Stromal cell of bone marrow (primary cell): ENCODE measurements at places on chromosomes 5 and 9.

- DNase-seq: peak; percentile 78
Observed at GRCh38 chr5:148697180-148697808, 43.0 kb upstream of the HTR4 start.

DNA sequence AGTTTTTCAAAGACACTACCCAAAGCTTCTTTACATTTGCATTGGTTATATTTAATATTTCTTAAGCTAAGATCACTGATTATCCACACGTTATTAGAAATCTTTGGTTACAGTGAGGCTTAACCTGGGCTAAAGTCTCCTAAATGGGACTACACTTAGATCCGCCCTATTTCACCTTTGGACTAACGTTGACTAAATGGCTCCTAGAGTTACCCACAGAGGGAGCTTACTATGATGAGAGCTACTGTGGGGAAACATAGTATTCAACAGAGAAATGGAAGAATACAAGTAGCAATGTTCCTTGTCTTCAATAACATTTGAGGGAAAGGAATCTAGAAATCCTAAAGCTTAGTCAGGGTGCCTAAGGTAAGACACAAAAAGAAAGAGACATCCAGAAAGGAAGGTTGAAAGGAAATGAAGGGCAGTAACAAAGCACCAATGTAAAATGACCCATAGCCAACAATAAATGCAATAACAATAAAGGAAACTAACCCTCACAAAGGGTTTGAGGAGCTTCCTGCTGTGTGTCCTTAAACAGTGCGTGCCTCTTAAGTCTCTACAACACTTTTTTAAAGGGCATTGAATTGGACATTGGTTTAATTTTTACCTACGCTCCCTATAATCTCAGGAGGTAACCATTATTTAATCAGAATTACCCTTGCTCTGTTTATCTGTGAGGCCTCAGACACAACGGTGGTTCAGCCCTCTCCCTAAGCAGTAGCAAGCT is 217.1 kb downstream of the PJA2 start:
- no peak for DNase-seq

DNA sequence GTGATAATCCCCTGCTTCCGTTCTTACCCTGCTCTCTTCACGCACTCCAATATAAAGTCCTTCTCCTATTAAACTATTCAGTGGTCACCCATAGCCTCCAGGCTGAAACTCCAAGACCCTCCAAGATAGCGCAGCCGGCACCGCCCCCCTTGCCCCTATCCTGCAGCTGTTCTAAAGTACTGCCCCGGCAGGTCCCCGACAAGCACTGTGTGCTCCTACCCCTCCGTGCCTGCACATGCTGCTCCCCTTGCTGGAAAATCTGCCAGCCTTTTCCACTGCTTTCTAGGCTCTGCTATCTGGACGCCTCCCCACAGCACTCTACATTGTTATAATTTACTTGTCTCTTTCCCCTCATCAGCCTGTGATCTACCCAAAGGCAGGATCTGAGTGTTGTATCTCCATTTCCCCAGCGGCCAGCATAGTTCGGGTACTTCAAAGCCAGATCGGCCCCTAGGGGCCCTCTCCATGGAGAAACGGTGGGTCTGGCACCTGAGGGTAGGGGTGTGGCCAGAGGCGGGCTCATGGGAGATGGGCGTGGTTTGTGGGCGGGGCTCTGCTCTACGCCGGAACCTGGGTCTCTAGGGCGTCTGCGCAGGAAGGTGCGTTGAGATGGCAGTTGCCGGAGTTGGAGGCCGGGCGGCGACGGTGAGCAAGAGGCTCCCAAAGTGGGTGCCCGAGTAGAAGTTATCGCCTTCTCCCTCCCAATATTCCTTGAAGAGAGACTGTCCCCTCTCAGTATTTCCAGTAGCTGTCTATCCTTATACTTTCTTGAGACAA is 83.5 kb upstream of the RUSC2 start:
- no peak for DNase-seq

DNA sequence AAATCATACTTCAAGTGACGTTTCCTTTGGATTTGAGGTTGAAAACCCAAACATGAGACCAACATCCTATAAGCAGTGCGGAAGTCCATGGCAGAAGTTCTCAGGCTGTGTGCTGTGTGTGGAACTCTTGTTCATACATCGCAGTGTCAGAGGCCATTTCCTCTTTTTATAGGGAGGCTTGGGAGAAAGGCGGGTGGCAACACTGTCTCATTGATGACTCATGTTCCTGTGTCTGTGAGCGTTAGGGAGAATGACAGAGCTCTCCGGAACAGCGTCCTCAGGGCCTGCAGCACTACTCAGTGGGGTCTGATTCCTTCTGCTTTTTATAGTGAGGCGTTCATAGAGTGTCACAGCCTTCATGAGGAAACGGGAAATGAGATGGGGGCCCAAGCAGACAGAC is 98.8 kb upstream of the BASP1 start:
- peak; percentile 85 for DNase-seq

DNA sequence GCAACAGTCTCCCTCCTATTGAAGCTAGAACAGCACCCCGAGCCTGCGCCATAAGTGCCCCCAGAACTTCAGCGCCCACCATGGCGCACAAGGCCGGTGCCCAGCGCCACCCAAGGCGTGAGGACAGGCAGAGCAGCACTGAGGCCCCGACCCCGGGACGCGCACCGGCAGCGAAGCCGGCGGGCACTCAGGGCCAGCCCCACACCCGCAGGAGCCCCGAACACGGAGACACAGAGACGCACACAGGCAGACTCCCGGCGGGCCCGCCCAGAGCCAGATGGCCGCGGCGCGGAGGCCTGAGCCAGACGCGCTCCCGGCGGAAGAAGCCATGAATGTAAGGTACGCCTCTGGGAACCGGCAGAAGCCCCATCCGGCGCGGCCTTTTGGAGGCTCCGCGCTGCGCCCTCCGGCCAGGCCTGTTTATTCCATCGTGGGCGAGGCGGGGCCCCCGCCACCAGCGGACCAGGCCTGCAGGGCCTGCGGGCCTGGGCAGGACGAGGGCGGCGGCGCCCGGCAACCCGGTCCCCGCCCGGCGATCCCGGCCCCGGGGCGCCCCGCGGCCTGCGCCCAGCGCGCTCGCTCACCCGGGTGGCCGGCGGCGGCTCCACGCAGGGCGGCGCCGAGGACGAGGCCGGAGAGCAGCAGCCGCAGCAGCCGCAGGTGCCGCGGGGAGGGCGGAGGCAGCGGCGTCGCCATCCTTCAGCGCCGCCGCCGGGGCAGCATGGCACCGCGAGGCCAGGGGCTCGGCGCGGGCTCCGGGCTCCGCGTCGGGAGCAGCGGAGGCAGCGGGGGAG is 486 bp downstream of the NPDC1 start:
- no peak for DNase-seq

DNA sequence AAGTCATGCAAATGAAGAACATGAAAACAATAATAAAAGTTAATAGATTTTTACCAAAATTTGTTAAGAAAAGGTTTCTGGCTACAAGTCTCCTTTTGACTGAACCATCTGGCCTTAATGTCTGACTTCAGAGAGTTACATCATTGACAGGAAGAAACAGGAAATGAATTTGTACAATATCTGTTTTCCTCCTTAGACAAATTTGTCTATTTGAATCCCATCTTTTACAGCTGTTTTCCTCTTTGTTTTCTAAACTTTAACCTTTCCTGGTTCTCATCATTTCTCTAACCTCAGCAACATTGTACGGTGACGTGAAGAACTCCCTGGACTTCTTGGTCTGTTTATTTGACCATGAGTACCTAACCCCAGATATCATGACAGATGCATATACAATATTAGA is 567.5 kb upstream of the RIOK2 start:
- no peak for DNase-seq

GRCh38 chr5:77630114-77630680 is 8.3 kb downstream of the OTP start:
- DNase-seq: peak; percentile 3

DNA sequence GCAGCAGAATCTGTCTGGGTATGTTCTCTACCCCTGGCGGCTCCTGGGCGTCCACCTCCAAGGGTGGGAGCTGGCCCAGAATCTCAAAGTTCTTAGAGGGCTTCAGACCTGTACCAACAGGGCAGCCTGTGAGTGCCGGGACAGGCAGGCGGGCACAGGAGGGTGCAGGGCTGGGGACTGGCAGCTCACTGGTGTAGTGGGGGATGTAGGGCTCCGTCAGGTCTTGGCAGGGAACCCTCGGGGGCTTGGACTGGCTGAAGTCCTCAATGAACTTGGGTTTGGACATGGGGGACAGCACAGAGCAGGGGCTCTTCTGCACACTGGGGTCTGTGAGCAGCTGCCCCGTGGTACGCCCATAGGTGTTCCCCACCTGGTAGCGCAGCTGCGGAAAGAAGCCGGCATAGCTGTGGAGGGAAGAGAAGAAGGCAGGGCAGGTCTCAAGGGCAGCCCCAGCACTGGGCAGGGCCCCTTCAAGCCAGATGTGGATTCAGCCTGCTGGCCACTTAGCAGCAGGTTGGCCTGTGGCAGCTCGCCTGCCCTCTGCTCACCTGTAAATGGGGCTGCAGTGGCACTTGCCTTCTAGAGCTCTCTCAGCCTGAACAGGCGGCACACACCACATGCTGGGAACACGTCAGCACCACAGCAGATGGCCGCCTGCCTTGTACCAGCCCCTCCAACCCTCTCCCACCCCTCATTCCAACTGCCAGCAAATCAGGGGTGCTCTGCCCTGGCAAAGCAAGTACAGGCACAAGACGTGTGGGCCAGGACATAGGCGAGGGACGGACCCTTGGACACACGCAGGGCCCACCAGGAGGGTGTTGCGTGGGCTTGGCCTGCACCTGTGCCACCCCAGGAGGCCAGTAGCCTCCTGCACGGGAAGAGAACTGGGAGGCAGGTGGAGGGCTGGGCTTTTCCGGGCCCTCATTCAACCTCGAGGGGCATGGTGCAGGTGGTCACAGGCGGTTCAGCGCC is 4.6 kb downstream of the TUBB4B start:
- DNase-seq: no peak

DNA sequence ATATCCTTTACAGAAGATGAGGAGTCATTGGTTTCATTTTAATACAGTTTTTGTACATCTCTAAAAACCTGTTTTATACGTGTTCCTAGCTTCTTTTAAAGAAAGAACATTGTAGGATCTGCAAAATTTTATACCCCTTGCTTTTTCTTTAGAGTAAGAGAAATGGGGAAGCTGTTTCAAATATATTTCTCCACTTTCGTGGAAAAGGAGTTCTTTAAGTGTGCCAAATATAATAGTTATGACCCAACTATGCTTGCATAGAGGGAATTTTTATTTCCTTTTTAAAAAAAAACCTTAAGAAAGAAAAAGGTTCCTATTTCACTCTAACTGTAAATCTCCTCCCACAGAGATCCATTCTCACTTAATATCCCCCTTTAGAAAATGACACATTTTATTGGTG is 27.5 kb upstream of the DMAC1 start:
- DNase-seq: no peak

DNA sequence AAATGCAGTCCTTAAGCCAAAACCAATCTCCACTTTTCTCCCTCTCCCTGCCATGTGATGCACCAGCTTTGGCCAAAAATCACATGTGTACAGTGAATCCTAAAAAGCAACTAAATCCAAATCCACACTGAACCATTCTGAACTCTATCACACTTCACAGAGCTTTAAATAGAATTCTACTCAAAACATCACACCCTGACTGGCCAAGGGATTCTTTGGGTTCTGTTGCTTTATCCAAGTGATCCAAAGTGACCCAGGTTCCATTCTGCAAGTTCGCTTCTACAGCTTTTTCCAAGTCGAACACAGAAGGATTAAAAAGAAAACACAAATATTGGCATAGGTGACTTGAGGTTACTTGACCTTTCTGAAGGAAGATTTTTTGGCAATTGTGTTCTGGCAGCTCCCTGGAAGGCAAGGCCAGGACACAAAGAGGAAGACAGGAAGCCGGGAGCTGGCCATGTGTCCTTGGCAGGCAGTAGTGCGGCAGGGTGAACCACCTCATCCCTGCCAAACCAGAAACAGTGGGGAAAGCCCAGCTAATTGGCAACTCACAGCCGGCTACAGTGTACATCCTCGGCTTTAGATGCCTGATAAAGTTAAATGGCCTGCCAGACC is 115.0 kb downstream of the NFIB start:
- DNase-seq: no peak

DNA sequence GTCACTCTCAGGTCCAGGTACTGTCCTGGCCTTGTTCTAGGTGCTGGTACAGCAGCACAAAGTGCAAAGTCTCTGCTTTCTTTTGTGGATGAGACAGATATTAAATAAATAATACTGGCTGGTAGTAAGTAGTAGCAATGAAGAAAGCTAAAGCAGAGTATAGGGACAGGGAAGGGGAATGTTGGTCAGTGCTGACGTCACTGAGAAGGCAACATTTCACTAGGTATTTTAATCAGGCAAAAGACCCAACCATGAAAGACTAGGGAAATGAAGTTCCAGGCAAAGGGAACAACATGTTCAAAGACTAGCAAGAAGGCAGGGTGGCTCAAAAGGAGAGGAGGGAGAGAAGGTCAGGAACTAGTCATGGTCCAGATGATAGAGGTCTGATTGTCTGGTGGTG is 388.2 kb downstream of the YTHDC2 start:
- no peak for DNase-seq

- DNase-seq: no peak
Observed at GRCh38 chr5:80755626-80756025, 100.8 kb upstream of the DHFR start.

- no peak for DNase-seq
Observed at GRCh38 chr5:144659634-144660227, 489.1 kb downstream of the KCTD16 start.
